ENCODE measurements at places on chromosomes 7 and 10.

- no peak for DNase-seq
Observed at GRCh38 chr10:43979551-43979950, 330.9 kb upstream of the ZNF32 start.

DNA sequence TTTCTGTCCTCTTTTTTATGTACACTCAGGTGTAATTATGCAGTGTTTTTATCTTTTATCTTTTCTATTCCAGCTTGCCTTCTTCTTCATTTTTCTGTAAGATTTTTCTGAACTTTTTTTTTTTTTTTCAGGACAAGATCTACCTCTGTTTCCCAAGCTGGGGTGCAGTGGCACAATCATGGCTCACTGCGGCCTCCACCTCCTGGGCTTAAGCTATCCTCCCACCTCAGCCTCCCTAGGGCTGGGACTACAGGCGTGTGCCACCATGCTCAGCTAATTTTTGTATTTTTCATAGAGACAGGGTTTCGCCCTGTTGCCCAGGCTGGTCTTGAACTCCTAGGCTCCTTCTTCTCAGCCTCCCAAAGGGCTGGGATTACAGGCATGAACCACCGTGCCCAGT, 6.3 kb upstream of the CALD1 start:
- DNase-seq = no peak

DNA sequence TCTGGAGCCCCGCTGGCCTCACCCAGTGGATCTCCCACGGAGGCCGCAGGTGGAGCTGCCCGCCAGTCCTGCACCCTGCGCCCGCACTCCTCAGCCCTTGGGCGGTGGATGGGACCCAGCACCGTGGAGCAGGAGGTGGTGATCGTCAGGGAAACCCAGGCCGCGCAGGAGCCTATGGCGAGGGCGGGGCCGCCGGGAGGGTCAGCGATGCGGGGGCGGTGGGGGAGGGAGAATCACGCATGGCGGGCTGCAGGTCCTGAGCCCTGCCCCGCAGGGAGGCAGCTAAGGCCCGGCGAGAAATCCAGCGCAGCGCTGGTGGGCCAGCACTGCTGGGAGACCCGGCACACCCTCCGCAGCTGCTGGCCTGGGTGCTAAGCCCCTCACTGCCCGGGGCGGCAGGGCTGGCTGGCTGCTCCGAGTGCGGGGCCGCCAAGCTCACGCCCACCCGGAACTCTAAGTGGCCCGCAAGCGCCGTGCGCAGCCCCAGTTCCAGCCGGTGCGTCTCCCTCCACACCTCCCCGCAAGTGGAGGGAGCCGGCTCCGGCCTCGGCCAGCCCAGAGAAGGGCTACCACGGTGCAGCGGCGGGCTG, 524.8 kb upstream of the TPK1 start:
- no peak for DNase-seq

- DNase-seq = no peak
Observed at GRCh38 chr7:133051066-133051465, 30.8 kb downstream of the CHCHD3 start.

GRCh38 chr10:68142761-68143160, 33.5 kb downstream of the MYPN start:
- DNase-seq = no peak

- DNase-seq = no peak
Observed at GRCh38 chr7:85710960-85711359, 524.1 kb upstream of the SEMA3D start.

- no peak for DNase-seq
Observed at GRCh38 chr7:43076189-43076605, 36.2 kb upstream of the HECW1 start.

- no peak for DNase-seq
Observed at GRCh38 chr10:90174531-90174930, 473.1 kb downstream of the KIF20B start.

DNA sequence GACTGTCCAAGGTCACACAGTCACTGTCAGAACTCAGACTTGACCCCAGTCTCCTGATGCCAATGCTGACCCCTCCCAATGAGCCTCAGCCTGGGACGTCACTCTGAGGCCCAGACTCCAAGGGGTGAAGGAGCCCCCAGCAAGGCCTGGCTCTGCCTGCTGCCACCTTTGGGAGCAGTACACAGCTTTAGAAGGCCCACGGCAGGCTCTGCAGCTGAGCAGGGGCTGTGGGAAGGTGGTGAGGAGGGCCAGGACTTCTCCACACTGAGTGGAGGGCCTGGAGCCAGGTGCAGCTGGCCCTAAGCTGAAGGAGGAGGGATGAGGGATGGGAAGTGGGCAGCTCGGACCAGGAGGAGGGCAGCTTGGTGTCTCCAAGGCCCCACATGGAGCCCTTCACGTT, 23.9 kb upstream of the ZMIZ1 start:
- DNase-seq = no peak

GRCh38 chr10:1114719-1115606, 58.8 kb downstream of the WDR37 start:
- no peak for DNase-seq

GRCh38 chr10:22294694-22295093, 21.5 kb upstream of the COMMD3 start:
- DNase-seq = no peak

GRCh38 chr10:13739183-13739582, 152.4 kb downstream of the PRPF18 start:
- DNase-seq = no peak

DNA sequence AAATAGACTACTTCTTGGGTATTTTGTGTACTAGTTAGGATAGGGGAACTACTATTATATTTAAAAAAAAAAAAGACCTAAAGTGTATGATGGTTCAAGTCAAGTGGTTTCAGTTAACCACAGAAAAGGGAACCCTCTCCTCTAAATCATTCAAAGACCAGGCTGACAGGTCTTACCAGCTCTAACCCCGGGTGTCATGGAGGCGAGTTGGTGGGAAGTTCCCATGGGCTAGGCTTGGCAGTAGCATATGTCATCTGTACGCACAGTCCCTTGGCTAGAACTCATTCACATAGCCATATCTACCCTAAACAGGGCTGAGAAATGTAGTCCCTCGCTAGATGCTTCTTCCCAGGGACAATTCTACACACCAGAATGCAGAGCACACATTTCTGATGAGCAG, 37.7 kb upstream of the KCNMA1 start:
- no peak for DNase-seq

DNA sequence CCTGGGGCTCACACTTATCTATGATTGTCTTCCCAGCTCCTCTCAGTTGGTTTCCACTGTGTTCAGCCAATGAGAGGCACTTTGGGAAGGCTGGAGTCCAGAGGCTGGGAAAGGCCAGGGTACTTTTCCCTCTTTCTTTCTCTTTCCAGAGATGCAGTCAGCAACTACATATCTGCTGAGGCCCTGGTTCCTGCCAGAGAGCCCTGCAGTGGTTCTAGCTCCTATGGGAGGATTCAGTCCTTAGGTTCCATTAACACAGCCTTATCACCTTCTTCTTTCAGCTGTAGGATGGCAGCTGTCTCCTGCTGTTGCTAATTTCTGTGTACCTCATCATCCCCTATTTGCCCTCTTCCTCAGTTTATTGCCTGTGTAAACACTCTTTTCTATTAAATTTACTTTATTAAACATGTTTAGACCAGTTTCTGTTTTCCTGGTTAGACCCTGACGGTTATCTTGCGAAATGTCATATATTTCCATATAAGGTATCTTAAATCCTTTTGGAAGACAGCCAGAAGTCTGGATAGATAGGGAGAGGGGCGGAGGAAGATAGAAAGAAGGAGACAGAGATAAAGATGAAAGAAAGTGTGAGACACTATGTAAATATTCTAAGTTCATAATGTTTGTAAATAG, 100.3 kb downstream of the HGF start:
- DNase-seq = no peak

DNA sequence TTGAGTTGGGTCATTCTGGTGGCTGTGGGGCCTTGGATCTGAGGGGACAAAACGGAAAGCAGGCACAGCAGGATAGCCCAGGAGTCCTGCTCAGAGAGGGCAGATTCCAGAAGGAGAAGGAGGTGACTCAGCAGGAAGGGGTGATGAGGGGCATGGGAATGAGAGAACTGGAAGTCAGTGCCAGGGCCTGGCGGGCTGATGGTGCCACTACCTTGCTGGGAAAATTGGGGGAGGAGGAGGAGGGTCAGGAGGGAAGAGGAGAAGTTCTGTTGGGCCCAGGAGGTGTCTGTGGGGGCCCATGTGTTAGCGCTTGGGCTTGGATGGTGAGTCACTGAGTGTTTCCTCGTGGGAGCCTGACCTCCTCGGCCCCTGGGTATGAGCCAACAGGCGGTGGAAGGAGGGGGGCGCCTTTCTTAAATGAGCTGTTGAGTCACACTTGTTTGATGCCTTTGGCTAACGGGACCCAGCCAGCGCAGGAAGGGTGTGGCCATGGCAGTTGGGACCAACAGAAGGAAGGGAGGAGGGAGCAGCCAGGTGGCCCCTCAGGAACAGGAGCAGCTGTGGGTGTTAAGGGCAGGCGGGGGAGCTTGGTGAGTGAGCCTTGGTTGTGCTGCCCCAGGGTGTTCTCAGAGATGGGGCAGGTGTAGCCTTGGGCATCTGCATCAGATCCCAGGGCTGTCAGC, 130.0 kb upstream of the BTBD16 start:
- no peak for DNase-seq

- no peak for DNase-seq
Observed at GRCh38 chr7:132065193-132065988, 509.0 kb upstream of the PODXL start.

DNA sequence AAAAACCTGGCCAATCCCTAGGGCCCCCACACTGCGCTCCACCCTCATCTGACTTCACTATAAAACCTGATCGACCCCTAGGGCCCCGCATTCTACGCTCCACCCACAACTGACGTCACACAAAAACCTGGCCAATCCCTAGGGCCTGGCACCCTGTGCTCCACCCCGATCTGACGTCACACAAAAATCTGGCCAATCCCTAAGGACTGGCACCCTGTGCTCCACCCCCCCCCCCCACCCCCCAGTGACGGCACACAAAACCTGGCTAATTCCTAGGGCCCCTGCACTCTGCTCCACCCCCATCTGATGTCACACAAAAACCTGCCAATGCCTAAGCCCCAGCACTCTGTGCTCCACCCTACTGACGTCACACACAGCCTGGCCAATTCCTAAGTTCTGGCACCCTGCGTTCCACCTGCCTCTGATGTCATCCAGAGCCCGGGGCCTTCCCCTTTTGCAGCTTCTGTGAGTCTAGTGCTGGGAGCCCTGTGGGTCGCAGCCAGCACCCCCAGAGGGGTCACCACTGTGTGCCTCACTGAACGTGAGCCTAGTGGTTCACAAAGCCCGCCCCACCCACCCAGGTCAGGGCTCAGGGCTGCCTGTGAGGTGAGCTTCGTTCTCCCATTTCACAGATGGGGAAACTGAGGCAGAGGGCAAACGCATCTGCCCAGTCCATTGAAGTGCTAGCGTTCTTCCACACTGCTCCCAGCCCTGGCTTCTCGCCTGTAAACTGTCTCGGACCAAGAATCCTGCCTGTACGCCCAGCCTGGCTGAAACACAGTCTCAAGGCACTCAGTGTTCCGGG, 40.6 kb downstream of the MICALL2 start:
- DNase-seq = no peak

DNA sequence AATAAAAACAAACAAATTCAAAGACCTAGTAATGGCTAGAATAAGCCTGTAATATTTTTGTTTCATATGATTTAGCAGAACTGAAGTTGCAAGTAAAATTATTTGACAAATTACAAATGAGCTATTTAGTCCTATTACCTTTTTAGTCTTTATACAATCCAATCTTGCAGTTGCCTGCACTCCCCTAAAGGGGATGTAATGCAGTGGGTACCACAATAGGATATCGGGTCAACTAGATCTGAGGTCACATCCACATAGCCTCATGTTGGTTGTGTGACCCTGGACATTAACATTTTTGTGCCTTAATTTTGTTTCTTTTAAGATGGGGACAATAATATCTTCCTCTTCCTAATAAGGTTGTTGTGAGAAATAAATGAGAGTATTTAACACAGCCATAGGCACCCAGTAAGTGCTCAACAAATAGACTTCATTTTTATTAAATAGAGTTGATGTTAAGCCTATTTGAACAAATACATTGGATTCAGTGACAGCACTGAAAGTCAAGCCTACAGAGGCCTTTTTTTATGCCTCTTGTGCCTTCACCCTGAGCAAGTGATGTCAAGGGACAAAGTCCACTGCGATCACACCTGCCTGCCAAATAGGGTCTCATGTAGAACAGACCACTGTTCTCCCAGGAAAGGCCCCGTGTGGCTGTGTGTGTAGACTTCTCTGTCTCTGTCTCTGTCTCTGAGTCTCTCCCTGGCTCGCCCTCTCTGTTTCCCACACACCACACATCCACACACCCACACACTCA, 124.8 kb downstream of the EVX1 start:
- no peak for DNase-seq

DNA sequence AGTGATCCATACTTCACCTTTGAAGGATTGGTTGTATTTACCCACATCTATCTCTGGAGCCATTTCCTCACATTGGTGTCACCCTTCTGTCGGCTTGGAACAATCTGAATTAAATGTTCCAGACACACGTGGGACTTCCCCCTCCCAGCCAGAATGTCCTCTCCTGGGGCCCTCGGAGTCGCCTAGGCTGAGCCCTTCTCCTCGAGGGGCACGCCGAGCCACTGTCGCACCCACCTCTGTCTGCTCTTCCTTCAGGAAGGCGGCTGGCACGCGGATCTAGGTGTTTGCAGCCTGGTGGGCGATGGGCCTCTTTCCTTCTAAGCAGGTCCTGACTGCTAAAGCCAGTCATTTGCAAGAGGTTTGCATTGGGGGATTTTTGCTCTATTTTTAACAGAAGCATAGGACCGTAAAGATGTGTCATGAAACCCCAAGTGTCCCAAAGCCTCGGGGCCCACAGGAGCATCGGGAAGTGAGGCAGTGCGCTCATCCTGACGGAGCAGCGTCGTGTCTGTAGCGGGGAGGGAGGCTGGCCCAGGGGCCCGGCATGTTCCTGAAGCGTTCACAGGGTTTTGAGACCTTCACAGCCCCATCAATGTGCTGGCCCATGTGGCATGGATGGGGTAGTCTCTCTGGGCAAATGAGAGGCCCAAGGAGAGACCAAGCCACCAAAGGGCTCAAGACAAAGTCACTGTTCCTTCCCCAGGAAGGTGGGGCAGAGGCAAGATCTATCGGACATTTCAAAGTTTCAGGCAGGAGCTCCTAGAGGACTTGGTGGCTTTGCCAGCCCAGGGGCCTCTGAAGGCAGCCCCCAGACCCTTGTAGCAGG, 86.7 kb downstream of the RGS10 start:
- no peak for DNase-seq

DNA sequence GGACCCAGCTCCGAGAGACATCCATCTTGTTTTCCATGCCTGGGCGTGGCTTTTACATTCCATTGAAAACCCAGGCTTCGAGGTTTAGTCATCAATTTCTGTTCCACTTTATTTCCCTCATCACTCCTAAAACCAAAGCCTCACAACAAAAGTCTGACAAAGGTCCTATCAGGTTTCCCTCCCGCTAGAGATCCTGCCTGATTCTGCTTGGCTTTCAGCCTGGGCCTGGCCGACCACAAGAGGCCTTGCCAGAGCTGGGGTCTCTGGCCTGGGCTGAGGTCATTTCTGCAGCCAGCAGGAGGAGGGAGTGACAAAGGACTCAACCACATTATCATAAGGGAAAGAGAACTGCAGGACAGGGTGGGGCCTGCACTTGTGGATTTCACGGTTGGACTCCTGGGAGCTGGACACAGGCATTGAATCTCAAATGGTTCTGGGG, 167.0 kb downstream of the FANK1 start:
- DNase-seq = no peak
